ENCODE measurements at places on chromosomes 5 and 9. TPM values are rescaled to one million over a fixed set of nuclear protein-coding genes. Genes with fewer than 3 reads are reported as not detected.

DNA sequence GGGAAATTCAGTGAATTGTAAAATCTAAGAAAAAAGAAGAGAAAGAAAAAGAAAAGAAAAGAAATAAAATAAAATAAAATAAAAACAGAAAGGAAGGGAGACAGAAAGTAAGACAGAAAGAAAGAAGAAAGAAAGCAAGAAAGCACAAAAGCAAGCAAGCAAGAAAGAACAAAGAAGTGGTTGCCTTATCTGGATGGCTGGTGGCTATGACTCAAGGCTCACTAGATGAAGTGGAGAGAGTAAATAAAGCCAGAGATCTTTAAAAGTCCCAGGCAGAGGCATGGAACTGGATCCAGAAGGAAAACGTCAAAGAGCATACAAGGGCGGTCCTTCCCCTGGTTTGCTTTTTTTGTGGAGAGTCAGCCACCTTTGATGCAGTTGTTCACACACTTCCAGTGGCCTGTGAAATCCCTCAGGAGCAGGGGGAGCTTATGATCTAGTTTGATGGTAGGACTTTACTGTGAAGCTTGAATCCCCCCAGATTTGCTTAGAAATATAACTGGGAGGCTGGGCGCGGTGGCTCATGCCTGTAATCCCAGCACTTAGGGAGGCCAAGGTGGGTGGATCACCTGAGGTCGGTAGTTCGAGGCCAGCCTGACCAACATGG lies 176.7 kb upstream of the HMHB1 start:
- peak; percentile 62 for DNase-seq

DNA sequence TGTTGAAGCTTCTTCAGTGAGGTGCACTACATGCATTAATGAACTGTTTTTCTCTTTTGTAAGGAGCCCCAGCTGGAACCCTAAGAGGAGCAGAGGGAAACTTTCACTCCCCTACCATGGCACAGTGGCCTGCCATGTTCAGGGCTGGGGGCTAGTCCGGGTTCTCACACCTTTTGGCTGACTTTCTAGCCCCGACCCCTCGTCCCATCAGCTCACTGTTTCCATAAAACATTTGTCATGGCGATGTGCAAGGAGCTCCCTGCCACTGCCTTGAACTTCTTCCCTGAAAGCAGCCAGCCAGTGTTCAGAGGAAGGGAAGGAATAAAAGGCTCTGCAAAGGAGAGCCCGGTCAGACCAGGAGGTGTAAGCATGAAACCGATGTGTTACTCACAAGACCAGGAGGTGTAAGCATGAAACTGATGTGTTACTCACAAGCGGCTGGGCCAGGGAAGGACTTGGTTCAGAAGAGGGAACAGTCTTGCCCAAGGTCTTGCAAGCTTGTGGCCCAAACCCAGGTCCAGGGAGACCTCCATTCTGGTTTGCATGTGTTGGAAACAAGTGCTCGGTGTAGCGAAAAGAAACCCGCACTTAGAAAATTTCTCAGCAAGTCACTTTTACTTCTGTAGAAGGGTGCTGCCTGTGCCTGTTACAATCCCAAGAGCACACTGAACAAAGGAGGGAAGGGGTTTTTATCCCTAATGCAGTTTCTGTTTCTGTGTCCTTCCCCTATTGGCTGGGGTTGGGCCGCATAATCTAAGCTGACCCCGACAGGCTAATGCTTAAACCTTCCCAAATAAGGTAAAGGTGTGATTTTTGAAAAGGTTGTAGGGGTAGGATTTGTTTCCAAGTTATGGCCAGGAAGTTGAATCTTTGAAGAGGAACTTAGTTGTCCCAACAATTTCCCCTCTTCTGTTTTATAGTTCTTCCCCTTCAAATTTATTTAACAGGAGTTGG lies 3.4 kb upstream of the ABO start:
- DNase-seq, result no peak

GRCh38 chr5:149452007-149452664 lies 73.0 kb upstream of the IL17B start:
- DNase-seq, result no peak

DNA sequence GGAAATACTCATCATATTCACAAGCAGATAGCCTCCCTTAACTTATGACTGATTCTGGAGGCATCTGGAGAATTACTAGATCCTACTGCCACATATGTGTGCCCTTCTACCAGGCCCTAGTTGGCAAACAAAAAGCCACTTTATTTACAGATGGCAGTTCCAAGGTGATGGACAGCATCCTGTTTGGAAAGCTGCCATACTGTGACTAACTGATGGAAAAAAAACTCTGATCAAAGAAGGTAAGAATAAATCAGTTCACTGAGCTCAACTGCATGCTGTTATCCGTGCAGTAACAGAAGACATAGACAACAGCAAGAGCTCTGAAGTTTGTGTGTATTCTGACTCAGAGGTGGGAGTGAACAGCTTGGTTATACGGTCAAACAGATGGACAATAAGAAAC lies 279.8 kb upstream of the POU5F2 start:
- peak; percentile 85 for DNase-seq

SLC44A1 gene
- total RNA-seq, result 39.4 TPM

DNA sequence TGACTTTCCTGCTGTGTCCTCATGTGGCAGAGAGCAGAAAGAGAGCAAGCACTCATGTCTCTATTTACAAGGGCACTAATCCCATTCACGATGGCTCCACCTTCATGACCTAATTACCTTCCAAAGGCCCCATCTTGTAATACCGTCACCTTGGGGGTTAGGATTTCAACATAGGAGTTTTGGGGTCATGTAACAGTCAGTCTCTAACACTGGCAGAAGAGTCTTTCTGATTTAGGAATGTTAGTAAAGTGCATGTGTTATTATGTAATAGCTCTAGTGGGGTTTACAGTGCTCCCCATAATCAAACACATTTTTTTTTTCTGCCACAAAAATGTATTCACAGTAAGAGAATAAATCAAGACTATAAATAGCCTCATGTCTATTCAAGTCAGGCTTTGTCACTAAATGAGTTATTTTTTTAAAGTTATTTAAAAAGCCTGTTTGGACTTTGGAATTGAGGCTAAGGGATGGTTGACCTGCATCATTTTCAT lies 19.1 kb downstream of the GALNT10 start:
- no peak for DNase-seq

NLN gene
- 40.3 TPM for total RNA-seq

IRX4 gene
- total RNA-seq, result under 0.01 TPM

DNA sequence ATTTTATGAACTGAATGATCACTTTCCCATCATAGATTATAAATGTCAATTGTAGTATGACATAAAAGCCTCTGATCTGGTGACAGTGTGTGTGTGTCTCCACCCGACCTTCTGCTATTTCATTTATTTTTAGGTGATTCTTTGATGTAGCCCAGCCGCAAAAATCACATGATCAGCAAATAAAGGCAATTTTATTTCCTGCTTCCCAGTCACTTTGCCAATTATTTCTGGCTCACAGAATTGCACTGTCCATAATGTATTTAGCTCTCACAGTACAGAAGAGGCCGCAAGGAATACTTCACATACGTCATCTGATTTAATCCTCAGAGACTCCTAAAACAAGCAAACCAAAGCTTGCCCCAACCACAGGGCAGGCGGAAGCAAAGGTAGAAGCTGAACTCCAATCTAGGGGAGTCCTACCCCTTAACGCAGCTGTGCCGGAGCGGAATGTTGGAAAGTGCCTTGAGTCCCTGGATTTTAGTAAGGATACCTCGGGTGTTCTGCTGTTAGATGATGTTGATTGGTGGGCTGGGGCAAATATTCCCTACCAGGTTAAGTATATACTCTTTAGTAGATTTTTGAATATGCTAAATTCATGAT lies 384.0 kb upstream of the IRX4 start:
- DNase-seq, result no peak

- DNase-seq, result no peak
These were observed 173.1 kb downstream of the CACNA1B start for GRCh38 chr9:138050472-138051330.

- DNase-seq, result no peak
These were observed 26.6 kb upstream of the ORM1 start for GRCh38 chr9:114296338-114296737.

PDE8B gene
- not detected for total RNA-seq

GRCh38 chr9:78267889-78268288 lies 29.0 kb upstream of the PSAT1 start:
- no peak for DNase-seq

- DNase-seq, result no peak
These were observed 76.6 kb upstream of the FAM169A start for GRCh38 chr5:74942622-74943286.

DNA sequence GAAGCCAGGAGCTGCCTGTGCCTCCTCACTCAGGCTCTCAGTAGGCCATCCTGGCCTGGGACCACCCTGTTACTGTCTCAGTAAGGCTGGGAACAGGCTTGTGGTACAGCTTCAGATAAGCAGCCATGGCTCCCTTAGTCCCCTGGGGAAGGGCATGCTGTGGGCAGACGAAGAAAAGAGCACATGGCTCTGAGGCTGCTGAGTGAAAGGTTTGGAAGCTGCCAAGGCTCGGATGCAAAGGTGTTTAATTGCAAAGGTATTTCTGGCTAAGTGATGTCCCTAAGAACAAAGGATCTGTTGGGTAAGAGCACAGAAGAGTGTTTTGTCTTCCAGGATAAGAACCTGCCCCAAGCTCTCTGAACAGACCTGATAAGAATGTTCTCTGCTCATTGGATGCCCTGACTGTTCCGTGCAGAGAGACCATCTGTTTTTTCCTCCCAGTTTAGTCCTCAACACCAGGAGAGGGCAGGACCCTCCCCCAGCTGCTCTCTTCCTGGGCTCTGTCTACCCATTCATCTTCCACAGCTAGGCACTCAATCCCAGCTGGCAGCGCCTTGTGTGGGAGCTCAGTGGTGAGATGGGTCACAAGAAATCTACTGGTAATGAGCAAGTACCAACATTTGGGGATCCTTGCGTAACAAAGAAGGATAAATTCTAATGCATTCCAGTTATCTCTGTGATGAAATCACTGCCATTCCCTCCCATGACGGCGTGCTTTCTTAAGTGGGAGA lies 17.7 kb downstream of the ANGPTL2 start:
- peak; percentile 29 for DNase-seq
